ENCODE measurements at places on chromosomes 5 and 9.

DNA sequence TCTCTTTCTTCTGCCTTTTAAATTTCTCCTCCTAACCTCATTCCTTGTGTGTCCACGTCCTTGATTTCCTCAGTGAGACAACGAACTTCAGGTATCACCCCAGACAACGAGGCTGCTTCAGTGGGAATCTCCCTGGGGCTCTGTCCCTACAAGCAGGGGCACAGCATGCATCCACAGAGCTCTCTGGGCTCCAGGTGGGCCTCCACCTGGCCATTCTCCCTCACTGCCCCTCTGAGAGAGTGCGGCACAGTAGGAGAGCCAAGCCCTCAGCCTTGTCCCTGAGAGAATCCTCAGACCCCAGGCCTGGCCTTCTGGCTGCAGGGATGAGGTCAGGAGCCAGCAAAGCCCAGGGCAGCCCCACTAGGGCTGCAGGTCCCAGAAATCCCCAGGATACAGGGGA, 105.3 kb downstream of the LHFPL2 start:
- no peak for DNase-seq

DNA sequence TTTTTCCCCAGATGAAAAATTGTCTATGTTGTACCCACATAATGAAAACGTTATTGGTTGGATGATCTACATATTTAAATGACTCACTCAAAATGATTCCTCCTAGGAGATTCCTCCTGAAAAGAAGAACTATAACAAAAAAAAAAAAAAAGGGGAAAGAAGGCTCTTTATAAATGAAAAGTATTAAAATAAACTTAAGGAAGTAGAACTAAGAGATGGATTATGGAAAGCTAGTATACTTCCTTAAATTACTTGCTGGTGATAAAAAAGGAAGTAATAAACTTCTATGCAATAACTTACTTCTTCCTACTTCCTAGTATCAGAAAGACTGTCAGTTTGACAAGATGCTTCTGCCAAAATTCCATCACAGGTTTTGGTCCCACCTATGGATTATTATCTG, 1087.7 kb downstream of the CDH12 start:
- DNase-seq, result no peak

DNA sequence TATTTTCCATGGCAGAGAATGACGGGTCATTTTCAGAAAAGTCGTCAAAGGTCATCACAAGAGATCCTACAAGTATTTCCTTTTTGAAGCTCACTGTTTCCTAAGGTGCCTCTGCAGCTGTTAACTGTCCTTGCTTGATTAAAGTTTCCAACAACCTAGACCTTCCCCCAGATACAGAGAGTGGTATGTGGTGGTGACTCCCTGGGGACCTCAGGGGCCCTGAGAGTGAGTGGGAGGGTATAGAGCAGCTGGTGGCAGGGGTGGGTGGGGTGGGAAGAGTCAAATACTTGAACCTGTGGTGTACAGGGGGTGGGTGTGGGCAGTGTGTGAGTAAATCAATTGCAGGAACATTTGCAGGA, 1.6 kb upstream of the CD72 start:
- DNase-seq, result no peak

- DNase-seq, result no peak
Observed at GRCh38 chr5:143251190-143251589, 152.3 kb downstream of the NR3C1 start.

DNA sequence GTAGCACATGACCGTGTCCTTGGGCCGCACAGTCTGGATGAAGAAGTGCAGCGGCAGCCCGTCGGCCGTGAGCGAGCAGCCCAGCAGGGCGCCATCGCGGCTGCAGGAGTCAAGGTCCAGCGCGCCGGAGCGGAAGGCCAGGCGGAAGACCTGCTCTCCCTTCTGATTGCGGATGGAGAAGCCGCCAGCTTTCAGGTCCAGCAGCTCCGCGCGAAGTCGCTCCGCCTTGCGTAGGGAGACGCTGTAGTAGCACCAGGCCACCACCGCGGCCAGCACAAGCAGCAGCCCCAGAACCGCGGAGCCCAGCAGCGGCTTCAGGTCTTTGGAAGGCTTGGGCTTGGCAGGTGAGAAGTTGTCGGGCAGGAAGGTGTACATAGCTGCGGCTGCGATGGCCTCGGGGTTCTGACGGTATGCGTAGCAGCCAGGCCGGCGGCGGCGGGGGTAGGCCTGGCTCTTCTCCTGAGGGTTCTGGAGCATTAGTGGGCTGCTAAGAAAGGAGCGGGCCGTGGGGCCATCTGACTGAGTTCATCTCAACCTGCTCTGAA, 4.2 kb downstream of the MYORG start:
- DNase-seq, result no peak

GRCh38 chr5:154449786-154450185, 4.0 kb downstream of the SAP30L start:
- DNase-seq, result no peak

GRCh38 chr5:18159331-18159730, 525.1 kb downstream of the TAF11L14 start:
- no peak for DNase-seq

GRCh38 chr5:150286820-150287219, 2.8 kb downstream of the CAMK2A start:
- DNase-seq, result no peak

GRCh38 chr5:89011778-89012711, 129.1 kb upstream of the MEF2C start:
- DNase-seq, result no peak

DNA sequence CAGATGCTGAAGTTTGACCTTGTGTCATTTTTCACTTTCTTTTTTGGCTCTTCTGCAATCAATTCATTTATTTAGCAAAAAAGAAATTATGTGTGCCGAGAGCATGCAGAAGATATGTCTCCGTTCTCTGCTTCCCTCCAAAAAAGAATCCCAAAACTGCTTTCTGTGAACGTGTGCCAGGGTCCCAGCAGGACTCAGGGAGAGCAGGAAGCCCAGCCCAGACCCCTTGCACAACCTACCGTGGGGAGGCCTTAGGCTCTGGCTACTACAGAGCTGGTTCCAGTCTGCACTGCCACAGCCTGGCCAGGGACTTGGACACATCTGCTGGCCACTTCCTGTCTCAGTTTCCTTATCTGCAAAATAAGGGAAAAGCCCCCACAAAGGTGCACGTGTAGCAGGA, 2.4 kb downstream of the FGFR4 start:
- DNase-seq, result no peak

DNA sequence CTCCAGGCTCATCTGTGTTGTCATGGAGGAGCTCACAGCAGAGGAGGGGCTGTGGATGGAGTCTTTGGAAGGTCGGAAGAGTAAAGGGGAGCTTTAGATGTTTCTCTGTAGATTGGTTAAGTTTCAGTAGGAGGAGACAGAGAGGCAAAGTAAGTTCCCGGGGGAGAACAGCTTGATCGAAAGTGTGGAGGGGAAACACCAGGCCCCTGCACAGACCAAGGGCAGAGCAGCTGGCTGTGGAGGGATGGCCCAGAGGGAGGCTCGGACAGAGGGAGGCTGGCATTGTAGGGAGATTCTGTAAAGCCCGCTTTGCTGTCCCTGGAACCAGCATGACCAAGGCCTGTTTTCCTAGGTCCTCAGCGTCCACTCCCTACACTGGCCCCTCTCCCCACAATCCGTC, 5.3 kb upstream of the OR2V2 start:
- no peak for DNase-seq

GRCh38 chr5:147557876-147558745, 48.2 kb upstream of the DPYSL3 start:
- no peak for DNase-seq

Measured in activated T-helper 1 cell treated with anti-CD3 and anti-CD28 coated beads, Interleukin-2, amount 50 U/mL, for 16 hours (primary cell).